ENCODE measurements at places on chromosomes 4 and X.

DNA sequence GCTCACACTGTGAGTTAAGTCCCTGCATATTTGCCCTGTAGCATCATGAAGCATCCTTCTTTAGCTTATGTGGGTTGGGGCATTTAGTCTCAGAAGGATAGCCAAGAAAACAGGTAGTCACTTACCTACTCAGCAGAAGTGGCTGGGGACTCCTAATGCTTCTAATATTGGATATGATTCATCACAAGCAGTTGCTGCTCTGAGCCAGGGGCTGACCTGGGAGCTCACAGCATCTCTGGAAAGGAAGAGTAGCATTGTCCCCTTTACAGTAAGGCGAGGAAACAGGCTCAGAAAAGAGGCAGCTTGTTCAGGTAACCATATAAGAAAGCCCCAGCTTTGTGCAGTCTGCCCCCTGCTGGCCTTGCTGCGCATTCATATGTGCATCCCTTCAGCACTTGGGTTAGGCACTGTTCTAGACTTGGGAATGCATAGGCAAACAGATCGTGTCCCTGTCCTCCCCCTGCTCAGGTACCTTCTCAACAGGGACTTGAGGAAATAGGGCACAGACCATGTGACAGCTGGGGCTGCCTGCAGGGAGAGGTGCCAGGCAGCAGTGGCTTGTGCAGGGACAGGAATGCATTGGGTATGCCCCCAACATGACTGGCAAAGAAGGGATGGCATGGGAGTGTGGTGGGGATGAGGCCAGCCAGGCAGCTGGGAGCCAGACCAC is 35.7 kb upstream of the TBC1D14 start:
- DNase-seq: no peak

- no peak for DNase-seq
Observed at GRCh38 chrX:623599-624315, 6.8 kb upstream of the SHOX start.

DNA sequence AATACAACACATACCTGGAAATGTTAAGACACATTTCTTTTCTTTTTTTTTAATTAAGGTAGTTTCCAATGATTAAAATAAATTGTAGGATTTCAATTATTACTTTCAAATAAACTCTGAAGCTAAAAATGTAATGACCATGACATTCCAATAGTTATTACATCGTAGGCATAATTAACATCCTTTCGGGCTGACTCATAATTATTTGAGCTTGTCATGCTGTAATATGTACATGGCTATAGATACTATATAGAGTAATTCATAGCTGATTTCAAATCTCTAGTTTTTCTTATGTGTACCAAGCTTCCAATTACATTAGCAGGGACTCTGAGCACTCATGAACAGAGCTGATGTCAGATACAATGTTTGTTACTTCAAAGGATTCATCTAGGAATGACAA is 125.7 kb upstream of the GABRG1 start:
- no peak for DNase-seq

DNA sequence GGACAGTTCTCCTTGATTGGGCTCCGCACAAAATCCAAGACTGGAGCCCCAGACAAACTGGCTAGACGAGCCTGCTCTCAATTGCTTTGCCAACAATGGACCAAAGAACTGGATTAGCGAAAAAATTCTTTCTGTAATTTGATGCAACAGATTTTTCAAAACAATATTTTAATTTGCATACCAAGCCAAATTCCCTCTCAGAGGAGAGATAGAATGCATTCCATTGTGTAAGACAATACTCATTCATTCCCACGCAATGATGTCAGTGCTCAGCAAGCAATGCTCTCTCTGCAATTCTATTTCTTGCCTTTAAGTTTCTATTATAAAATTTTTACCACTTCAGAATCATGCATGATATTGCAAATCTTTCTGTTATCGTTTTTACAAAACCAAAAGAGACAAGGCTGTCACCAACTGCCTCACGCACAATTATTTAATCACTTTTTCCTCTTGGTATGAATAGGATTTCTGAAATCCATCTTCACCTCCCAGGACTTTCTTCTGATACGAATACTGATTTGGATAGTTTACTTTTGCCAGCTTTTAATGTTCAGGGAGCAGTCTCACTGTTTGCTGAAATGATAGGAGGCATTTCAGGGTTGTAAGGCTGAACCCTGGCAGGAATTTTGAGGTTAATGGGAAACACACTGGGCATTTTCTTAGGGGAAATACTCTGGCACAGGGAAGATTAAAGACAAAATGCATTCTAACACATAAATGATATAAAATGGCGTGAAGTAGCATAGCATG is 46.1 kb upstream of the HCCS start:
- DNase-seq: no peak

GRCh38 chrX:129144172-129145038 is 378.9 kb downstream of the SMARCA1 start:
- no peak for DNase-seq

DNA sequence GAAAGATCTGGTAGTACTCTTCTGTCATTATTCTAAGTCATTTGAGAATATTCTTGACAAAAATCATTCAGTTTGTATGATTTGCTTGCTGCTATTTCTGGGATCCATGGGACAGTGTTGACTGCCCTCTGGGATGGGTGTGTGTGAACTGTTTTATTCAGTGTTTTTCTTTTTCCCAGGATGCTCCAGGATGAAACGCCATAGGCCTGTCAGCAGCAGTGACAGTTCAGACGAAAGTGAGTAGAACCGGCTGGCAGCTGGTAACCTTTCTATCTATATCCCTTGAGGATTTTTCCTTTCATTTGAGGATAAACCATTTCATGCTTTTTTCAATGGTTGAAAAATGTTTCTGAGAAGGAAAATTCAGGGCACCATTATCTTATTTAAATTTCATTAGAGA is 72.5 kb downstream of the JADE3 start:
- DNase-seq: no peak

DNA sequence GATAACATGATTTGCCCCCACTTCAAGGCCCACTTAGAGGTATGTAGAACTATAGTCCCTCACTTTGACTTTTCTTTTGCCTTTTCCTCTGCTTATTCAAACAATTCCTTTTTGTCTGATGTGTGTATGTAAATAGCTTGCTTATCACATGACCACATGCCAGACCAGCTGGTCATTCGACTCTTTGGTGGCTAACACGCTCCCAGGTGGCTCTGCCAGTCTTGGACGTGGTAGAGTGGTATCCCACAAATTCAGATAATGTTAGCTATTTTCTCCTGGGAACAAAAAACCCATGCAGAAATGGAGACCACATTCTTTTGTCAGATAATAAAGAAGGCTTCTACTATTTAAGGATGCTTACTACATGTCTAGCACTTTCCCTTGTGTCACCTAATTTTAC is 47.9 kb downstream of the ARHGAP24 start:
- no peak for DNase-seq

GRCh38 chr4:23516716-23517115 is 373.1 kb downstream of the PPARGC1A start:
- no peak for DNase-seq

DNA sequence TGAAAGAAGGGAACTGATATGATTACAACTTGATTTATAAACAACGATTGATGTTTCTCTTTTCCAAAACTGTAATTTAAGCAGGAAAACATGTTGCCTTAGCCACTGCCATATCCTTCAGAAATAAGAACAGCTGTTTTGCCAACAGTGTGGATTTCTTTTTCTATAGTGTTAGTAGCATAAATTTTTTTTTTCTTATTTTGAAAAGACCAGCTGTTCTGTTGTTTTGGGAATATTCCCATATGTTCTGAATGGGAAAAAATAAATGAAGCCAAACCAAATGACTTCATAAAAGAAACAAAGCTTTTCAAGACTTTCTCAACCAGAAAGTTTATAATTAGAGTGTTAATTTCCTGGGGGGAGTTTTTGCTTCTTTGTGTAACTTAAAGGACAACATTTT is 83.9 kb upstream of the ARHGAP24 start:
- DNase-seq: no peak

DNA sequence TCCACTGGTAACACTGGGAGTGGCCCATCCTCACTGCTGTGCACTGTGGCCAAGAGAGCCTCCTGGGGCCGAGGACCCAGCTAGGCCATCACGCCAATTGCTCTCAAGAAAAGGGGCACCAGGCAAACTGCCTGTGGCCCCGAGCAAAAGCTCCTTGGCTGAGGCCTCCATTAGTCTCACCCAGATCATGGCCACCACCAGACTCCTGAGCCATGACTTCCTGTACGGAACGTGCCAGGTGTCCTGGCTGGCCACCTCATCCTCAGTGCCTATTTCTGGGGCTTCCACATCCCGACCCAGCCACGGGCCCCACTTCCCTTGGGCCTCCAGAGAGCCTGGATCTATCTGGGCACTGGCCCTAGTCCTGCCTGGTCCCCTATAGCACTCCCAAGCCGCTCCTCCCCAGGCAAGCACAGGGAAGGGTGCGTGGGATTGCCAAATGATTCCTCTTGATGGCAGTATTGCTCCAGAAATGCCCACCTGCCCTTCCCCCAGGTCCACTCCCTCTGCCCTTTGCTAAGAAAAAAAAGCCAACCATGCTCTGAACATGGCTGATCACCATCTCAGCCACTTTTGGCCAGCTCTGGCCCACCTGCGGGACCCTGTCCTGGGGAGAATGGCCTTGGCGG is 212.6 kb upstream of the AGTR2 start:
- no peak for DNase-seq

DNA sequence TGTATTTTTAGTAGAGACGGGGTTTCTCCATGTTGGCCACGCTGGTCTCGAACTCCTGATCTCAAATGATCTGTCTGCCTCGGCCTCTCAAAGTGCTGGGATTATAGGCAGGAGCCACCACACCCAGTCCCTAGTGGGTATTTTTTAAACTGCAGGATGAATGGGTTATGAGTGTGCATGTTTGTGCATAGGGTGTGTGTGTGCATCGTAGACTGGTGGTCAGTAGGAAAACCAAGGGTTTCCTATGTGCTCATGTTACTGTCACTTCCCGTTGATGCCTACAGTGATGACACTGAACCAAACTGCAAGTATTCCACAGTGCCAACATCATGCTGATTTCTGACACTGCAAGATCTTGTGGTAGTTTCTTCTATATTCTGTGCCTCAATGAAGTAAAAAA is 41.1 kb downstream of the DDIT4L start:
- DNase-seq: no peak

DNA sequence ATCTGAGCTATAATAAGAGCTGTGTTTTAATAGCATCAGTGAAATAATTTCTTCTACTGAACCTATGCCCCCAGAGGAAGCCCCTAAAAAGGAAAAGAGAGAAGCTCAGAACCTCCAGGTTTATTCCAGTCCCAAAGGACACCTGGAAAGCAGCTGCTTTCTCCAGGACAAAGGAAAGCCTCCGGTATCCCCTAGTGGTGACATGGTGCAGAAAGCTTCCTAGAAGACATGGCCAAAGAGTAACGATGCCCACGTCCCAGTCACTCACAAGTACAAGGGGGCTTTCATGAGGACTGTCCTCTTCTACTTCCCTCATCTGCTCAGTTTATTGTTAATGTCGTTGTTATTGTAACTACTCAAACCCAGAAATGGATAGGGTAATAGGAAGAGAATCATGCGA is 343.9 kb downstream of the UNC5C start:
- DNase-seq: no peak

DNA sequence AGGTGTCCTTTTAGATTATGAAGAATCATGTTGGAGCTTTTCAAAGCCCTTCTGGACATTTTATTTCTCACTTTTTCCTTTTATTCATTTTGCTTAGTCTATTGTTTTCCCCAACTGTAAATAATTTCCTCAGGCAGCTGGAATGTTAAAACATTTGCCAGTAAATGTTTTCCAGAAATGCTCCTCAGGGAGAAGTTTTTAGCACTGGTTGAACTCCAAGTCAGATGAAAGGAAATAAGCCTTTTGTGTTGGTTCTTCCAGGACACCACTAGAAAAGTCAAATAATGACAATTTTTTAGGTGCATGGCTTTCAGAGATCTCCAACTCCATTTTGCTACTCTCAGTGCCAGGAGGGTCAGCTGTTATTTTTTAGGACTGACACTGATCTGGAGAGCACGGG is 127.9 kb downstream of the IL13RA2 start:
- no peak for DNase-seq

DNA sequence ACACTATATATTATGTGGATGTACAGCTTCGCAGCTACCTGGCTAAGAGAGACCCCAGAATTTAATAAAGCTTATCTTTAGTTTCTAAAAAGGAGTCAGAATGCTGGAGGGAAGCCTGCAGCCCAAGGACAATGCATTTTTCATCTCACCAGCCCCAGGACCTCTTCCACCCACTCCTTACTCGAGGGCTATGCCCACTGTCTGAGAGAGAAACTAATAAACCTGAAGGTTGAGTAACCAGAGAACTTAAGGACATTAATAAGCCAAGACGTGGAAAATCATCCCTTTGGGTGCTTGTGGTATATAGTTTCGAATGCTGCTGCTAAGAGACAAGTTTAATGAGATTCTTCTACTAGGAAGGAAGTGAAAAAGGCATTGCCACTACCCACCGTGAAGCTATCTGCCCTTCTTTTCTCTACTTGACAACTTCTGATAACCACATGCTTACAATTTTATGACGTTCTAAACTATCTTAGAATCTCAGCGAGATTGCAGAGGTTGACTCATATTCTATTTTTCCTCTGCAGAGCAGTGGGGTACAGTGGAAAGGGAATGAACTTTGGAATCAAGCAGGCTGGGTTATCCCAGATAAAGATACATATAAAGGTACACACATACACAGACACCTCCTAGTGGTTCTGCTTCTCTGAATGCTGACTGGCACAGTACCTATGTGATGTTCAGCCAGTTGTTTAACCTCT is 3.3 kb downstream of the RELL1 start:
- no peak for DNase-seq

- DNase-seq: no peak
Observed at GRCh38 chrX:39157796-39158195, 356.5 kb downstream of the MID1IP1 start.

DNA sequence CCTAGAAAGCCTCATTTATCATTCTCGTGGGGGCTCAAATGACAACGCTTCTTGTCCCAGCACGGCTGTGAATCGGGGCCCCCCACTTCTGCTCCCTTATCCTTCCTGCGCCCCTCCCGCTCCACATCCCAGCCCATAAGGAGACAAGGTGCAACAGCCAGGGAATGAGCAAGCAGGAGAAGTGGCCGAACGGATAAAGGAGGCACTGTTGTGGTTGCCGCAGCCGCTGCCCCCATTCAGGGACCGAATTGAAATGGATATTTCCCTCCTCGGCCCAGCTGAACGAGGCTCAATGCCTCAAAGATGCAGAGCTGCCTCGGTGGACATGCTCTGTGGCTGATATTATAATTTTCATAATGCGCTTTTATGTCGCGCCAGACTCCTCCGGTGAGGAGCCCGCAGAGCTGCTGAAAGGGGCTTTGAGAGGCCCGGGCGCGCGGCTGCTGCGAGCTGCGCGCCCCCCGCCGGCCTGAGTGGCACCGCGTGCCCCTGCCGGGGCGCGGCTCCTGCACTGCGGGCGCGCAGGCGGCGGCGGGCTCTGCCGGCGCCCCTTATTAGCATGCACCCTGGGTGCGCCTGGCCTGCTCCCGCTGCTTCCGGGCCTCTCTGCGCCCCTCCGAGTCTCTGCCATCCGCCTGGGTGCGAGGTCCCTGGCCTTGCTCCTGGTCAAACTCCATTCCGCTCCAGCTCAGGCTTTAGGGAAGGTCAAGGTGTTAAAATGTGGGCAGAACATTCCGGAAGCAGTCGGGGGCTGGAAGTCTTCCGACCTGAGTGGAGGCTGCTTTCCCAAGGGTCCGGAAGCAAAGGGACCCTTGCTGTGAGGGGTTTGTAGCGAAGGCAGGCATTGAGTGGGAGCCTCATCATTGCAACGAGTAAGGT is 68.2 kb upstream of the TMEM33 start:
- DNase-seq: no peak

All from NCI-H1436 treated with DMSO at 0.1 percent for 48 hours (cell line).